ENCODE measurements at places on chromosomes 12 and 14.

DNA sequence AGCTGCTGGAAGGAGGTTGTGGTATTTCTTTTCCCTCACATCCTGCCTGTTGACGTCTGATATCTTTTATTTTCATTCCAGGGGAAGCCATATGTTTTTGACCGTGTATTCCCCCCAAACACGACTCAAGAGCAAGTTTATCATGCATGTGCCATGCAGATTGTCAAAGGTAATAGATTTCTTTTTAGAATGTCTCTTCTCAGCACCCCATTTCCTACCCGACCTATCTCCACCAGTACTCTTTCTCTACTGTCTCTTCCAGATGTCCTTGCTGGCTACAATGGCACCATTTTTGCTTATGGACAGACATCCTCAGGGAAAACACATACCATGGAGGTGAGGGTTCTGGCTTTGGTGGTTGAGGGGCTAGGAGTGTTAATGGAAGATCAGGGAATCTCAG lies 13.5 kb downstream of the KIF5A start:
- DNase-seq, result no peak

GRCh38 chr12:25436206-25437030 lies 116.7 kb downstream of the LMNTD1 start:
- peak; percentile 37 for DNase-seq

DNA sequence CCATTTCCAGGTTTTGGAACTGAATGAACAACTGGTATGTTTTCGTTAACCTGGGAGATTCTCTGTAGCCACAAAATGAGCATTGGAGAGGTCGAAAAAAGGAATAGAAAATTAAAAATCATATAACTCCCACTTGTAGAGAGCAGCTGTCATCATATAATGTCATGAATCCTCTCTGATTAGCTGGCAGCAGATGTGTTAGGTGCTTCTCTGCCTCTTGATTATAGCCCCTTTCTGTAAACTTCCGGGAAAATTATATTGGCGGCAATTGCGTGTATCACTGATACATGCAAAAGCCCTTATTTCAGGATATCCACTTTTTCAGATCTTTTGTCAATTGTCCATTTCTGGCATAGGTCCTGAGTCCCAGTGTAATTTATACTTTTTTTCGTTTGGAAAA lies 31.7 kb downstream of the FGD4 start:
- DNase-seq, result no peak

GRCh38 chr14:78986989-78987388 lies 816.8 kb downstream of the NRXN3 start:
- no peak for DNase-seq

DNA sequence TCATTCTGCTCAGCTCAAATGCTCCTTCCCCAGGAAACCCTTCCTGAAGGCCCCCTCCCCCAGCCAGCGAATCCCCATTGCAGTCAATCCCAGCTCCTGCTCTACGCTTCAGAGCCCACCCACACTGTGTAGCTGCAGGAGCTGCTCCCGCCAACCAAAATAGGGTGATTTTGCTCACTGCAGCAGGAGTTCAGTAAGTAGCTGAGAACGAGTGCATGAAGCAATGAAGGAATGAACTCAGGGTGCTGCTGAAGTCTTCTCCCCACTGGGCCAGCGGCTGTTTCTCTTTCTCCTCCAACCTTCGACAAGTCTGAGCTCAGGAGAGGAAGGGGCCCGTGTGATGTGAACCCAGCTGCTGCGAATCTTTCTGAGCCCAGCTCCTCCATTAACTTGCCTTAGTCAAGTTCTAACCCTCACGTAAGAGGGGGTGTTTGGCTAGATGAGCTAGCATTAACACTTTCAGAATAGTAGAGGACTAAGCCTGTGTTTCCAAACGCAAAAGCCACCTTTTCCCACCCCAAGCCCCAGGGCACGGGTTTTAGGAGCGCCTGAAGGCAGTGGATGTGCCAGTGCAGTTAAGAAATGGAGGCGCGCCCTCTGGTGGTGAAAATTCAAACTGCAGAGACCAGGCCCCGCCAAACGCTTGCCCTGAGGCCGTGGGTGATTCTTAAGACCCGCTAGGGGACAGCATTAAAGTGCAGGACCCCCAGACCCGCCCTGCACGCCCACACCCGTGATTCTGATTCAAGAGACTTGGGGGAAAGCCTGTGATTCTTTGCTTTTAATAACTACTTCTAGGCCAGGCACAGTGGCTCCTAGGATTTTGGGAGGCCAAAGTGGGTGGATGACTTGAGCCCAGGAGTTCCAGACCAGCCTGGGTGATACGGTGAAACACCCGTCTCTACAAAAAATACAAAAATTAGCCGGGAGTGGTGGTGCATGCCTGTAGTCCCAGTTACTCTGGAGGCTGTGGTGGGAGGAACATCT lies 11.9 kb upstream of the SERPINA4 start:
- peak; percentile 12 for DNase-seq

DNA sequence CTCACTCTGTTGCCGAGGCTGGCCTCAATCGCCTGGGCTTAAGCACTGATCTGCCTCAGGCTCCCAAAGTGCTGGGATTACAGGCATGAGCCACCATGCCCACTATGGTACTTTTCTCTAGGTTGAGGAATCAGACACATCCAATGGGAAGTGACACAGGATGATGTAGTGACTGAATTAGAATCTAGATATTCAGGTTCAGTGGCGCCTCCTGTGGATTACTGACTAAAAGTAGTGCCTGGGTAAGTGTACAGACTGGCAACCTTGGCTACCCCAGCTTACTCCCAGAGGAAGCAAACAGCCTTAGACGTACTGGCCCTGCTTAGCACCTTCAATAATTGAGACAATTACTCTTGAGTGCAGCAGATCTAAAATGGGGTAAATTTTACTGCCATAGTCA lies 22.8 kb downstream of the GALNT8 start:
- no peak for DNase-seq

DNA sequence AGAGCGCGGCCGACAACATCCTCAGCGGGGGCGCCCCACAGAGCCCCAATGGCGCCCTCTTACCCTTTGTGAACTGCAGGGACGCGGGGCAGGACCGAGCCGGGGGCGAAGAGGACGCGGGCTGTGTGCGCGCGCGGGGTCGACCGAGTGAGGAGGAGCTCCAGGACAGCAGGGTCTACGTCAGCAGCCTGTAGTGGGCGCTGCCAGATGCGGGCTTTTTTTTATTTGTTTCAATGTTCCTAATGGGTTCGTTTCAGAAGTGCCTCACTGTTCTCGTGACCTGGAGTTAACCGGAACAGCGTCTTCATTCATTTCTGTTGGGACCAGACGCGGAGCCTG lies 103.8 kb upstream of the FKBP4 start:
- no peak for DNase-seq

GRCh38 chr12:95099270-95099790 lies 25.9 kb upstream of the NR2C1 start:
- no peak for DNase-seq

DNA sequence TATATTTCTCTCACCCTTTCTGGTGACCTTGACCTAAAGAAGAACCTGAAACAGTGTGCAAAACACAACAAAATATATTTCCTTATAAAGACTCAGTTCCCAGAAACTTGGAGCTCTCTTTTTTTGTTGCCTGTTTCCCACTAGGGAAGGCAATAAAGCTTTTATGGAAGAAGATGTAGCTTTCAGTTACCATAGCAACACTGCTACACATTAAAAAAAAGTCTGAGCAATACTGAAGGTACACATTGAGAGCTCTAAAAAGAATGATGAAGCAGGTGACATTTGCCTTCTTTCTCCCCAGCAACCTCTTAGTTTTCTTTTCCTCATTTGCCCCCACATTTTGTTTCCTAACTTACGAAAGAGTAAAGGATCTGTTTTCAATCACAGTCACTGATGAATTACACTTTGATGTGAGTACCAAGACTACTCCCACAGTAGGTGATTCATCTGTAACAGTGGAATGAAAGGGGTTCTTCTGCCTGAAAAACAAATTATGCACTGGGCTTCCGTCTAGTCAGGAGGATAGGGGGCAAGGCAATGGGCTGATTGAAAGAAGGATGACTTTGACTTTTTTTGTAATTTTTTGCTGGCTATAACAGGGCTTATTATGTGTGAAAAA lies 1.1 kb upstream of the CATSPERB start:
- no peak for DNase-seq

GRCh38 chr12:99045158-99045557 lies 400.1 kb downstream of the APAF1 start:
- DNase-seq, result no peak

GRCh38 chr14:68293404-68293803 lies 473.8 kb downstream of the RAD51B start:
- DNase-seq, result no peak

DNA sequence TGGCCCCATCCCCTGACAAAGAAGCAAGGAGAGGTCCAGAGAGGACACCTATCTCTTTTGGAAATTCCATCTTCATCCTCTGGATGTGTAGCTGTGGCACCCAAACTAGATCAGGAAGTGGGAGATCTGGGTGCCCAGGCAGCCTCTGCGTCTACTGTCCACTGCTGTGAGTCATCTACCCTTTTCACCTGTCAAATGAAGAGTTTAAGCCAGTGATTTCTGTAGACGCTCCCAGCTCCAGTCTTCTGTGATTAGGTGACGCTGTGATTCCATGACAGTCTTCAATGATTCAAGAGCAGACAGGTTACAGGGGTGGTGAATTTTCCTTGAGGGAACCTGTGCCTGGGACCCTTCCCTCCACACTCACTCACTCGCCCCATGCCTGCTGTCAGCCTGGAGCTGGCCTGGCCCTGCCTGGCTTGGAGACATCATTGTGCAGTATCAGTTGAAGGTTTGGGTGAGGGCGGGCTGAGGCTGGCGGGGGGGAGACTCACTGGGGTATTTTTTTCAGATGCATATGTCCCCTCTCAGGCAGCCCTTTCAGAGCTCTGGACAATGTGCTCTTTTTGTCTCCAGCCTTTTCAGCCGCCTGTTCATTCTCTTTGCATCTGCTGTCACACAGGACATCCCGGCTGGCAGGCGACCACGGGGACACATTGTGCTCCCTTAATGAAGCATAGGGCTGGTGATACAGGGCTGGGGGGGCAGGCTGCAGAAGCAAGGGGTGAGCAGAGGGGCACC lies 56.8 kb upstream of the PARP11 start:
- DNase-seq, result no peak

DNA sequence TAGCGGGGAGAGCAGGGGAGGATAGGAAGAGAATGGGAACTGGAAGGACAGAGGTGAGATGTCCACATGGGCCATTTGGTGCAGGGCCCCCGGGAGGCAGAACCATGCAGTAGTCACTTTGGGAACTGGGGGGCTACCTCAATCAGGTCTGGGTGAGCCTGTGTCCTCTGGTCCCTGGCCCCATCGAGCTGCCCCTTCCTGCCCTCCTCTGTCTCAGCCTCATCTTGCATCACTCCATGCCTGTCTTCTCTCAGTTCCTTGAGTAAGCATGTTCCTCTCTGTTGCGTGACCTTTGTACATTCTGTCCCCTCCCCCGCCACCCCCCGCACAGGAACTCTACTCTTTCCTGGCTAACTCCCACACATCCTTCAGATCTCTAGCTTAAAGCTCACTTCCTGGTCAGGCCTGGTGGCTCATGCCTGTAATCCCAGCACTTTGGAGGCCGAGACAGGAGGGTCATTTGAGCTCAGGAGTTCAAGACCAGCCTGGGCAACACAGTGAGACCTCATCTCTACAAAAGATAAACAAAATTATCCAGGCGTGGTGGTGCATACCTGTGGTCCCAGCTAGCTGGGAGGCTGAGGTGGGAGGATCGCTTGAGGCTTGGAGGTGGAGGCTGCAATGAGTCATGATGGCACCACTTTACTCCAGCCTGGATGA lies 23.2 kb downstream of the FOS start:
- DNase-seq, result no peak

GRCh38 chr12:66999141-66999540 lies 270.0 kb upstream of the CAND1 start:
- no peak for DNase-seq

GRCh38 chr12:82507686-82508085 lies 149.4 kb downstream of the METTL25 start:
- DNase-seq, result no peak

- DNase-seq, result no peak
Observed at GRCh38 chr12:50615145-50615906, 110.5 kb downstream of the DIP2B start.

- no peak for DNase-seq
Observed at GRCh38 chr14:53137568-53138203, 15.4 kb downstream of the DDHD1 start.

DNA sequence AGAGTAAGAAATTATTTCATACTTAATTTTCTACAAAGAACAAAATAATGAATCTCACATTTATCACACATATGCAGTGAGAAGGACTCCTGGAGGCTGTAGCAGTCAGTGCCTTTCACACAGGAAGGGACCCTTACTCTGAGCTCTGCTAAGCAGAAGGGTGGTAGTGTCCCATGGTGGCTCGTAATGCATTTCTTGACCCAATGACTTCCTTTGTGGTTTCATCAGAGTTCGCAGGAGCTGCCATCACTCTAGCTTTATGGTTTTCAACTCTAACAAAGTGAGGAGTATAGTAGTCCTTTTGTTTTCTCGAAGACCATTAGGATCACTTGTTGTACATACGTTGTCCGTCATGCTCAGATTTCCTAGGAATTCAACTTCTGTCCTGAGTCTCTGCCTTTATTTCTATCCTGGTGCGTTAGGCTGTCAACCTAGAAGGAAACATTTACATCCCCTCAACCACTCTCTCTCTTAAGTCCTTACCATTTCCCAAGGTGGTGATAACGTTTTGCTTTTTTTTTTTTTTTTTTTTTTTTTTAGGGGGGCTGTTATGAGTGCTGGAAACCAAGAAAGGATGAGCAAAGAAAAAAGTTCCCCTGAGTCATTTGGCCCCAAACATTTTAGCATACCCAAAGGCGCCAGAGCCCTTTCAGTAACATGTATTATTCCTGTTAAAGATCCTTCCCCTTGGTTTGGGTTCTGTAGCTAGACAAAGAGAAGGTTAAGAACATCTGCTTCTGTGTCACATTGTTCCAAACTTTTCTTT lies 37.2 kb downstream of the GABARAPL1 start:
- DNase-seq, result no peak

- DNase-seq, result no peak
Observed at GRCh38 chr12:126369487-126370463, 1304.5 kb downstream of the AACS start.

DNA sequence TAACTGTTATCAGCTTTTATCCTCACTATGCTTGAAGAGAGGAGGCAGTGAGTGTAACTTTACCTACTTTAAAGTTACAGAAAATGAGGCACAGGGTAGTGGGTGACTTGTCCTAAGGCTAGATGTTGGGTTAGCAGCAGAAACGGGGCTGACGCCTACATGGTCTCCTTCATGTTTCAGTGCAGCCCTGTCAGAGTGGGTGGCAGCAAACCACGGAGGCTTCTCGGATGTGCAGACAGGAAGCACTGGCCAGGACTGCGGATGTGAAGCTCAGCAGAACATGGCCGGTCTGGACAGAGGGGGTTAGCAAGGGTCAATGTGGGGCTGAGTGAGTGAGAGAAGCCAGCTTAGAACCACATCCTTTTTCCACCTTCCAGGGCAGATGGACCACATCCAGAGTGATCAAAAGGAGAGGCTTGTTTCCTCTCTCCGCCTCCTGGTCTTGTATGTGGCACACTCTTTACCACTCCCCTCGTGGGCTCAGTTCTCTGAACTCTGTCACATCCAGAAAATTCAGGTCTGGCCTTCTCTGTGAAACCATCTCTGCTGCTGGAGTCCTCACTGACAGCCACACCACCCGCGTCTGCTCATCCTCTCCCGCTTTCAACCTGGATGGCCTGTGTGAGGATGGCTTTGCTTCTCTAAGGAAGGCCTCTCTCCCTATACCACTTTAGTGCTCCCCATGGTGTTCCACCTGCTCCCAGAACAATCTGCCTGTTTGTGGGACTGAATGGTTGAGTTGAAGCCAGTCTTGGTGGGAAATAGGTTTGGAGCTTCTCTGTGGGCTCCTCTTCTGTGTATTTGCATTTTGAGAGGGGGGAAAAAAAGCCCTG lies 14.1 kb downstream of the SUSD6 start:
- DNase-seq, result no peak

- no peak for DNase-seq
Observed at GRCh38 chr14:59085207-59085739, 103.2 kb upstream of the DAAM1 start.

- peak; percentile 58 for DNase-seq
Observed at GRCh38 chr14:101731187-101732080, 30.1 kb upstream of the PPP2R5C start.
